ENCODE measurements at places on chromosomes 6 and 20.

GRCh38 chr6:148247386-148248063 is 95.1 kb upstream of the SASH1 start:
- no peak for DNase-seq

DNA sequence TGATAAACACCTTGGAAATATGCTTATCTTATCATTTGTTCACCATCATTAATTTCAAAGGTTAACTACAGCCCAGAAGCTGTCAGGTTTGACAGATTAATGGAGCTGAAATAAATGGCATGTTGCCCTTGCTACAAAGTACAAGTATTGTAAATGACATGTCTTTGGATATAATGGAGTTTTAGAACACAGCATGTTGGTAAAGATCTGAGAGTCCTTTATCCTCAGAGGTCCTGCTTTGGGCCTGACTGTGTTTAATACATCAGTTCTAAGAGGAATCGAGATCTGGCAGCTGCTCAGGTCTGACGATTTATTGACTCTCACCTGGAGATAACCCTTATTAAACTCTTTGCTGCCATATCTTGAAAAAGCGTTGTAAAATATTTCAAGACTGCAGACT is 222.7 kb upstream of the OPRM1 start:
- DNase-seq = no peak

GRCh38 chr6:45419571-45420082 is 41.9 kb upstream of the SUPT3H start:
- DNase-seq = peak; percentile 33

- DNase-seq = no peak
Measured at GRCh38 chr6:14781772-14782525, 463.9 kb upstream of the JARID2 start.

DNA sequence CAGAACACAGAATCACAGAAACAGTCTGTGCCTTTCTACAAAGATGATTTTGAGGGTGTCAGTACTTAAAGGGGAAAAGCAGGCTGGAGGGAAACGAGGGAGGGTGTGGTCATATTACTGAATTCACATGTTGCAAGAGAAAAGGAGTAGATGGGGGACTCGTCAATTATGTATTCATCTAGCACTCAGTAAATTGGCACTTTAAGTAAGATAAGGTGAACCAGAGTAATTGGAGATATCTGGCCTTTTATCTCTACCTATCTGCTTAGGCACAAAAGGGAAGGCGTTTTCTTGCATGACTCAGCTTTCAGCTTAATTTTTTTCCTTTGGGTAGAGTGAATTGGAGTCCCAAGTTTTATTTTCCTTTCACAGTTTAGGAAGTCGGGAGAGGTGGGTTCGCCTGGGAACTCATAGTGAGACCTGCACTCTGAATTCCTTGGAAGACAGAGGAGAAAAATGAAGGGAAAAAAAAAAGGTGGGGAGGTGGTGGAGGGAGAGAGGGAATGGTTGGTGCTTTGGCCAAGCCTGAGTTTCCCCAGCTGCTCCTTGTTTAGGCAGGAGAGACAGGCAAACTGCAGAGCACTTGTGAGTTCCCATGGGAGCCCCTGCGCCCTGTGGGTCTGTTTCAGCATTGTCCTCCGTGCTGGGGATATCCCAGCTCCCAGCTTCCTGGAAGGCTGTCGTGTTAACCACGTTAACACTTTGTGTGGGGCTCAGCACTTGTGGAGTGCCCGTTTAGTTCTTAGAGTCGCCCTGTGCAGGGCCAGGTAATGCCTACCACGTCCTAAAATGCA is 19.7 kb upstream of the GTSF1L start:
- no peak for DNase-seq
